SK-MEL-5 (cell line): ENCODE measurements at places on chromosomes 16 and 17. TPM values are rescaled to one million over a fixed set of nuclear protein-coding genes. Genes with fewer than 3 reads are reported as not detected.

- DNase-seq, result peak; percentile 55
These were observed 35.1 kb downstream of the TMEM238L start for GRCh38 chr17:10768750-10769251.

DNA sequence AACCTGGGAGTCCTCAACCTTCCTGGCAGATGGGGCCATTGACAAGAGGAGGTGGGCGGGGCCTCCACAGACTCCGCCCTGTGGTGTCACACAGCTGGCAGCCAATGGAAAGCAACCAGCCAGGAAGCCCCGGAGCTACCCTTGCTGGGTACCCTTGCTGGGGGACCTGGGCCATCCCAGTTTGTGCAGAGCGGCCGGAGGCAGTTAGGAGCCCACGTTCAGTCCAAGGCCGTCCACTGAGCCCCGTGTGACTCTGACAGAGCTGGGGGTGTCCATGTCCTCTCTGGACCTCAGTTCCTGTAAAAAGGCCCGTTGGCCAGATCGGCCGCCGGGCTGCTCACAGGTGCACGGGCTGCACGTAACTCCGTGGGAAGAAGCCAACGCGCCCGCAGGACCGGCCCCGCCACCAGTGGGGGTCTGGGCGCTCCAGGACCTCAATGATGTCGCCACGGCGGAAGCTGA is 17.1 kb upstream of the FAM83G start:
- DNase-seq, result peak; percentile 23

- no peak for DNase-seq
These were observed 109.4 kb upstream of the AXIN2 start for GRCh38 chr17:65670667-65671371.

Gene C17orf107
- total RNA-seq, result not detected in 2 replicates

GRCh38 chr17:49333804-49334203 is 28.2 kb downstream of the ZNF652 start:
- no peak for DNase-seq

Gene MPV17L
- not detected in 2 replicates for total RNA-seq

DNA sequence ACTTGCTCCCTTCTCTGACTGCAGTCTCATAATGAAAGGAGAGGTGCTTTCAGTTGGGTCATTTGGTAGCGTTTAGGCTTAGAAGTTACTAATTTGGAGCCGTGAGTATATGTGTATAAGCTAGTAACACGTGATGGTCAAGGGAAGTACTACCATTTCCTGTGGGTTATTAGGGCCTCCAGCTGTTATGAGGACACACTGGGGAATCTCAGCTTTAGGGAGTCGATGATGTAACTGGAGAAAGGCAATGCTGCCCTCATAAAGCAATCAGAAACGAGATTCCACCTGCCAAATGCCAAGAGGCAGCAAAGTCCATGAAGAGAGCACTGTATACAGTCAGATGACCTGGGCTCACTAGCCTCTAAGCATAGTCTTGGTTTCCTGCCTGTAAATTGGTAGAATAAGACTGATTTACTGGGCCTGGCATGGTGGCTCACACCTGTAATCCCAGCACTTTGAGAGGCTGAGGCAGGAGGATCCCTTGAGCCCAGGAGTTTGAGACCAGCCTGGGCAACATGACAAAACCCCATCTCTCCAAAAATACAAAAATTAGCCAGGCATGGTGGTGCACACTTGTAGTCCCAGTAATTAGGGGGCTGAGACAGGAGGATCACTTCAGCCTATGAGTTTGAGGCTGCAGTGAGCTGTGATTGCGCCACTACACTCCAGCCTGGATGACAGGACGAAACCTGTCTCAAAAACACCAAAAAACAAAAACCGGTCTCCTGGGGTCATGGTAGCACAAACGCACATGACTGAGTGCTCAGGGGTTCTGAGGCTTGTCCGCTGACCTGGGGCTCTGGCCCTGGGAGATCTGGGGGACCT is 53.0 kb downstream of the SF3B3 start:
- peak; percentile 70 for DNase-seq
